Osteocyte (in vitro differentiated cells): ENCODE measurements at places on chromosomes 5 and 9.

GRCh38 chr9:111297066-111297824, 32.8 kb downstream of the OR2K2 start:
- DNase-seq: no peak

- no peak for DNase-seq
Measured at GRCh38 chr9:70100362-70100761, 56.7 kb downstream of the MAMDC2 start.

GRCh38 chr5:177508837-177509236, 789 bp downstream of the DOK3 start:
- no peak for DNase-seq

DNA sequence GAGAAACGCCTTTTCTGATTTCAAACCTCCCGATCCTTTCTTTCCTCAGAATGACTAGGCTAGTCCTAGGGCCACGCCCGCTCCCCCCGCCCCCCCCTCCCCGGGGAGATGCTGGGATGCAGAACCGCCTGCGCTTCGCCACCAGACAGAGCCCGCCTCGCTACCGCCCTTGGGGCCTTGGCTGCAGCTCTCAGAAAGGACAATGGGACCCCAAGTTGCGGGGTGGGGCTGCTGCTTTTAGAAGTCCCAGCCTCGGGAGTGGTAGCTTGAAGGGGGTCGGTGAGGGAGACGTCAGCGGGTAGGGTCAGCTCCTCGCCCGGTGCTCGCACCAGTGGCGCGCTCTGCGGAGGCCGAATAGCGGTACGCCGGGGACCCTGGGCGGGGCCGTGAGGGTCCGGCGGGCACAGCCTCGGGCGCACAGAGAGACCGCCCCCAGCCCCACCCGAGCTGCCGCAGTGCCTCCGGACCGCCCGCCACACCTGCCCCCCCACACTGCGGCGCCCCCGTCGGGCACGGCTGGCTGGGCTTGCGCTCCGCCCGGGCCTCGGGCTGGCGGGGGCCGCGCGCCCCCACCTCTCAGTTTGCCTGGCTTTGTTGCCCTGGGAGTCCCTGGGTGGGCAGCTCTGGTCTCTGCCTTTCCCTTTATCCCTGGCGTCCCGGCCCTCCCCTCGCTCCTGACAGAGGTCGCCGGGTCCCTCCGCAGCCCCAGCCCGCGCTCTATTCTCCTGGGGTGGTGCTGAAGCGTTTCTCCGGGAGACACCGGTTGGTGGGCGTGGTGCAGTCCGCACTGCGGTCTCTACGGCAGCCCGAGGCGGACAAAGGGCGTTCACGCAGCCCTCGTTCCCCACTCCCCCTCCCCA, 1.2 kb downstream of the MAP1B start:
- DNase-seq: peak; percentile 88

- DNase-seq: no peak
Measured at GRCh38 chr5:107361945-107362344, 308.8 kb downstream of the EFNA5 start.
